Activated naive CD8-positive, alpha-beta T cell treated with anti-CD3 and anti-CD28 coated beads, Interleukin-2, amount 50 U/mL, for 24 hours (primary cell): ENCODE measurements at places on chromosomes 6 and 20.

- no peaks in the 10 kb centered on the region for H3K36me3 ChIP-seq
- H3K27ac ChIP-seq = no peak overlapping the region
- H3K4me1 ChIP-seq = no peaks in the 10 kb centered on the region
- no peak overlapping the region for H3K4me3 ChIP-seq
- no peaks in the 10 kb centered on the region for H3K27me3 ChIP-seq
- no peak for DNase-seq
Measured at GRCh38 chr6:87858440-87858839, 156.4 kb upstream of the AKIRIN2 start.

DNA sequence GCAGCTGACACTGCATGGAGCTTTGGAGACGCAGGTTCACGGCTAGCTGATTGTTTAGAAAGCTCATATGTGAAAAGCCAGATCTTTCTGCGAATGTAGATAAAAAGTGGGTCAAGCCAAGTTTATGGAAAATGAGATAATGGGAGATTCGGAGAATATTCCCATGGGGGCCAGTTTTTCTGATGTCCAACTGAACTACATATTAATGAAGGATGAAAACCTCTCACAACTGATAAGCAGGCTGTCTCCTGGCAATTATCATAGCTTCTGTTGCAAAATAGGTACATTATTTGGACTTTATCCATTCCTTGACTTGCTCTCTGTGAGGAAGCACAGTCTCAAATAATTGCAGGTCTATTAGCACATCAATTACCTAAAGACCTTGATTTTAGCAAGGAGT lies 21.1 kb downstream of the HDGFL1 start:
- H3K4me1 ChIP-seq = no peaks in the 10 kb centered on the region
- no peak overlapping the region for H3K4me3 ChIP-seq
- H3K27me3 ChIP-seq = no peaks in the 10 kb centered on the region
- DNase-seq = no peak

GRCh38 chr20:48609491-48609978 lies 218.3 kb downstream of the PREX1 start:
- H3K27me3 ChIP-seq = no peaks in the 10 kb centered on the region
- H3K4me3 ChIP-seq = no peak overlapping the region
- H3K27ac ChIP-seq = no peak overlapping the region
- H3K36me3 ChIP-seq = no peaks in the 10 kb centered on the region
- no peak for DNase-seq
- peaks cover 16% of the 10 kb centered on the region for H3K4me1 ChIP-seq

DNA sequence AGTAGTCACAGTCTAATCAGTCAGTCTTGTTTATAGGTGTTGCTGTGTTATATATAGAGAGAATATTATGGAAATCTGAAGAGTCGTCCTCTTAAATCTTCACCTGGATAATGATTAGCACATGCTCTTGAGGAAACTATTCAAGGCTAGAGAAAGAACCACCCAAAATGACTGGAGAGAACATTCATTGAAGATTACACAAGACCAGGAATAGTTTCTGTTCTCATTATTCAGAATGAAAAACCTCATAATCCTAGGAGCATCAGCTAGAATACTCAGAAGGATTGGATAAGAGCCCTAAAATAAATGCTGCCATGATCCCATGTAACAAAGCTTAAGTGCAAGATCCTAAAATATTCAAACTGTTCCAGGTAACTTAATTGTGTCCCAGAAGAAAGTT lies 278.2 kb upstream of the PREP start:
- no peaks in the 10 kb centered on the region for H3K4me1 ChIP-seq
- no peaks in the 10 kb centered on the region for H3K27me3 ChIP-seq
- DNase-seq = no peak
- no peaks in the 10 kb centered on the region for H3K36me3 ChIP-seq
- H3K4me3 ChIP-seq = no peak overlapping the region

- H3K36me3 ChIP-seq = peaks cover 36% of the 10 kb centered on the region
- H3K4me1 ChIP-seq = peaks cover 18% of the 10 kb centered on the region
- no peak overlapping the region for H3K27ac ChIP-seq
- no peak overlapping the region for H3K4me3 ChIP-seq
Measured at GRCh38 chr6:87655824-87656223, 46.2 kb downstream of the AKIRIN2 start.
